AG09319 (cell line): ENCODE measurements at places on chromosomes 11 and 22.

- no peak for DNase-seq
These were observed 24.1 kb upstream of the ANO1 start for GRCh38 chr11:70054004-70054403.

- no peak for DNase-seq
These were observed 20.3 kb downstream of the GRAMD4 start for GRCh38 chr22:46640293-46641055.

DNA sequence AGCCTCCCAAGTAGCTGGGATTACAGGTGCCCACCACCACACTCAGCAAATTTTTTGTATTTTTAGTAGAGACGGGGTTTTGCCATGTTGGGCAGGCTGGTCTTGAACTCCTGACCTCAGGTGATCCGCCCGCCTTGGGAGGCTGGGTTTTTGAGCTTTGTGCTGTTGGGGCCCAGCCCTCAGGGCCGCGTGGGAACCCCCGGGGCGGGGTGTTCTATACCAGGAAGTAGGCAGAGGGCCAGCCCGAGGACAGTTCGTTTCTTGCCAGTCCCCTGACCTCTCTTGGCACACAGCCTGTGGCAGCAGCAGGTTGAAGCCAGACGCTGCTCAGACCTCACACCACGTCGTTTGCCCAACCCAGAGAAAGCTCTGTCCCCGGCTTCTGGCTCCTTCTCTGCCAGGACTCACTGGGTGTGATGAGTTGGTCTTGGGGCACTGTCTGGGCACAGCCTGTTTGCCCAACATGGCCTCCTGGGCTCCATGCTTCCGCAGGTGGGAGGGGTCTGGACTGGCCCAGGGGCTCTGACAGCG, 24.9 kb upstream of the CHKA start:
- no peak for DNase-seq

- DNase-seq = no peak
These were observed 22.8 kb downstream of the NPAT start for GRCh38 chr11:108199446-108200321.

- DNase-seq = peak; percentile 100
These were observed 50.2 kb downstream of the LIF start for GRCh38 chr22:30196141-30196879.

GRCh38 chr11:123158033-123159003, 36.7 kb downstream of the CLMP start:
- DNase-seq = no peak

DNA sequence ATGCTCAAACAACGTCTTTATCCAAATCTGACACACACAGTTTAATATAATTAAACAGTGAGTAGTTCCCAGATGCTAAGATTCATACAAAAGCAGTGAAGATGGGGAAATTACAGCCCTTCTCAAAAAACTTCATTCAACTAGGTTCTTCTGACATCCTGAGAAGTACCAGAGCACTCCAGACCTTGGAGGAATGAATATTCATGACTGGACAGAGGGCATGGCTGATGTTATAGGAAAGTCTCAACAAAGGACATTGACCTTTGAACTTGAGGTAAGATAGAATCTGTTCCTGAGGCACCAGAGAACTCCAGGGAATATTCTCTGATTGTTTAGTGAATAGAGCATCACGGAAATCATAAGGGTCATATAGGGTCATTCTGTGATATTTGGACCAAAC, 106.4 kb upstream of the SLC5A12 start:
- DNase-seq = no peak

GRCh38 chr11:13344818-13345217, 67.2 kb downstream of the BMAL1 start:
- no peak for DNase-seq

GRCh38 chr11:567629-568292, 7.0 kb downstream of the RASSF7 start:
- no peak for DNase-seq

DNA sequence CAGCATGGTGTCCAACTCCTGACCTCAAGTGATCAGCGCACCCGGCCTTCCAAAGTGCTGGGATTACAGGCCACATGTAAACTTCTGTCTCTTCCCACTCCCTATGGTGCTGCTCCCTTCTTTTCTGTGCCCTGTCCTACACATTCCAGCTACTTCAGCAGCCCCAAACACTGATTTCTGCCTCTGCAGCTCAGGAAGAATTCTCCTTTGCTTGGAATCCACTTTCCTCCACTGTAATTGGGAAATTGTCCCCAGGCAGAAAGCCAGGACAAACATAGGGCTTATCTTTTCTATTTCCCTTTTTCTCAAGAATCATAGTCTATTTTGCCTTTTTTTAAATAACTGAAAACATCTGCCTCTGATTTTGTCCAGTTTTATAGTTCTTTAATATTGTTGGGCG, 21.3 kb upstream of the DRG1 start:
- no peak for DNase-seq
